ENCODE measurements at places on chromosomes 6 and 20.

- DNase-seq: peak; percentile 96
These were observed 168.5 kb upstream of the ATXN1 start for GRCh38 chr6:16929809-16930208.

DNA sequence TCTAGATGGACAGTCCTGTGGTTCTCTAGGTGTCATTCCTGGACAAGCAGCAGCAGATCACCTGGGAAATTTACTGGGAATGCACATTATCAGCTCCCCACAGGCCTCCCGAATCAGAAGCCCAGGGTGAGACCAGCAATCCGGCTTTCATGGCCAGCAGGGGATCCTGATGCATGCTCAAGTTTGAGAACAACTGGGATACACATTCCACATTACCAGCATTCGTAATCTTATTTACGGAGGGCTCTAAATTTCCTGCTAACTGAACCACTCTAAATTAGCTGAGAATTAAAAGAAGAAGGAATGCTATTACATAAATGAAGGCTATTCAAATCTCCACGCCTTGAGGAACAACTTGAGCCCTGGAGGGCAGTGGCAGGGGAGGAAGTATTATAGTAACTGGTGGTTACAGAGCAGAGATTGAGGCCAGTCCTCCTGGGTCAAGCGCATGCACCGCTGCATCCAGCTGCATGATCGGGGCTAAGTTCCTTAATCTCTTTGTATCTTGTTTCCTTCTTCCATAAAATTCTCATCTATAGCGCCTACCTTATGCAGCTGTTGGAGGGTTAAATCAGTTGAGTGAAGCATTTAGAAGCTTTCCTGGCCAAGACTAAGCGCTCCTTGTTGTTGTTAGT lies 403.7 kb downstream of the CDH26 start:
- DNase-seq: no peak

- DNase-seq: no peak
These were observed 32.0 kb downstream of the KIAA0319 start for GRCh38 chr6:24614043-24614420.

DNA sequence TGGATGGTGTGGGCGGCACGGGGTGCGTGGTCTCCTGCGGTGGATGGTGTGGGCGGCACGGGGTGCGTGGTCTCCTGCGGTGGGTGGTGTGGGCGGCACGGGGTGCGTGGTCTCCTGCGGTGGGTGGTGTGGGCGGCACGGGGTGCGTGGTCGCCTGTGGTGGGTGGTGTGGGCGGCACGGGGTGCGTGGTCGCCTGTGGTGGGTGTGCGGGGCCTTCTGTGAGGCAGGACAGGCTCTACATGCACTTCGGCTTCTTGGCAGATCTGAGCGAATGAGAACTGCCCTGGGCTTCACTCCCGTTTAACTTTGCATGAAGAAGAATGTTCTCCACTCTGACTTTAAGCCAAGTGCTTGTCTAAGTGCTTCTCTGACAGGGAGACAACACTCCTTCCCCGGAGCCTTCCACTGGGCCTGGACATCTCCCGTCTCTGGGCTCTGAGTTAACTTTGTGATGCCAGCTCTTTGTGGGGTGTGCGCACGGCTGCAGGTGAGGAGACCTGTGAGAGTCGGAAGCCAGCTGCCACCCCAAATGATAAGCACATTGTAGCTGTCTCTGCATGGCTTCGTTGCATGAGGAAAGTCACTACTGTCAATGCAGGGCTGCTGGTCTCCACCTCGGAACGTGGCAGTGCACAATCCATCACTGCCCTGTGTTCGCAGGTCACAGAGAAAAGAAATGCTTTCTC lies 244.8 kb downstream of the DLL1 start:
- no peak for DNase-seq

- no peak for DNase-seq
These were observed 39.5 kb upstream of the SIRPA start for GRCh38 chr20:1855690-1856089.

- DNase-seq: peak; percentile 97
These were observed 1.8 kb downstream of the GTPBP2 start for GRCh38 chr6:43627008-43627825.

- no peak for DNase-seq
These were observed 155.2 kb downstream of the SCML4 start for GRCh38 chr6:107668743-107669474.

DNA sequence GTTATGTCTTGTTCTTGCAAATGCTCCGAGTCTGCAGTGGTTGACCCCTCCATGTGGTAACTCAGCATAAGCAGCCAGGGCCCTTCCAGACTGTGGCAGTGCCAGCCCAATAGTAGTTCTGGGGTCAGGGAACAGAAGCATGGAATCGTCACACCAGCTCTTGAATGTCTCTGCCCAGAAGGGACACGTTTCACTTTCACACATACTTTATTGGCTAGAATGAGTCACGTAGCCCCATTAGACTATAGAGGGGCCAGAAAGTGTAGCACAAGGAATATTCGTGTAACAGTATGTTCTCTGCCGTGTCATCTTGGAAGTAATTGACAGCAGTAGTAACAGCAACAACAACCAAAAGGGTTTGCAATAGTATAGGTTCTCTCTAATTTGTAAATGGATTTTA lies 254.7 kb downstream of the FARS2 start:
- DNase-seq: no peak

DNA sequence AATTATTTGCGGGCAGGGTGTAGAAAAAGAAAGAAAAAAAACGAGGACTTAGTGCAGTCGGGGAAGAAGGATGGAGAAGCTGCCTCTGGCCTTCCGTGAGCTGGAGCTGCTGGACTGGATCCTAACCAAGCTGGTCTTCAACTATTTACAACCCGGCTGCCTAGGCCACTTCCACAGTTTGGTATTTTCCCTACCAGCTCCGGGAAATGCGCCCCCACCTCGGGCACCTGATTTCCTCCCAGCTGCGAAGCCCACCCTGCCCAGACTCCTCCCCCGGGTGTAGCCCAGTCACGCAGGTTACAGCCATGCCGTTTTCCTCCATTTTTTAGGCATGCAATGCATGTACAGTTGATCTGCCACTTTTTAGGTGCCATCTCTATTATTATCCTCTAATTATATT lies 21.2 kb downstream of the THEMIS start:
- no peak for DNase-seq

- DNase-seq: peak; percentile 44
These were observed 1.9 kb downstream of the RRBP1 start for GRCh38 chr20:17679941-17680835.

DNA sequence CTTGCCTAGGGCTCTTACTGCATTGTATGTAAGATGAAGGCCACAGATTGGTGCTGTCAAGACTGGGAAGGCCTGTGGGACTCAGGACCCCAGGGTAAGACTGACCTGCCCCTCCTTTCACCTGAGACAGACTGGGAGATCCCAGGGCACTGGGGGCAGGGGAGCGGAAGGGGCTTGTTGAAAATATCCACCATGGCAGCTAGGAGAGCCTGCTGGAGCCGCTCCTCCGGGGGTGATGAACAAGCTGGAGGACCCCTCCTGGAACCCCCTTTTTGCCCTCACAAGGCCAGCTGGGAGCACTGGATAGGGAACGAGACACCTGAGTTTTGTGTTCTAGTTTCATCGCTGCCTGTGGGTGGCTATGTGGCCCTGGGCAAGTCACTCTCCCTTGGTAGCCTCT lies 9.2 kb upstream of the SDCBP2 start:
- no peak for DNase-seq

GRCh38 chr6:30562470-30563425 lies 5.7 kb downstream of the PRR3 start:
- DNase-seq: no peak

DNA sequence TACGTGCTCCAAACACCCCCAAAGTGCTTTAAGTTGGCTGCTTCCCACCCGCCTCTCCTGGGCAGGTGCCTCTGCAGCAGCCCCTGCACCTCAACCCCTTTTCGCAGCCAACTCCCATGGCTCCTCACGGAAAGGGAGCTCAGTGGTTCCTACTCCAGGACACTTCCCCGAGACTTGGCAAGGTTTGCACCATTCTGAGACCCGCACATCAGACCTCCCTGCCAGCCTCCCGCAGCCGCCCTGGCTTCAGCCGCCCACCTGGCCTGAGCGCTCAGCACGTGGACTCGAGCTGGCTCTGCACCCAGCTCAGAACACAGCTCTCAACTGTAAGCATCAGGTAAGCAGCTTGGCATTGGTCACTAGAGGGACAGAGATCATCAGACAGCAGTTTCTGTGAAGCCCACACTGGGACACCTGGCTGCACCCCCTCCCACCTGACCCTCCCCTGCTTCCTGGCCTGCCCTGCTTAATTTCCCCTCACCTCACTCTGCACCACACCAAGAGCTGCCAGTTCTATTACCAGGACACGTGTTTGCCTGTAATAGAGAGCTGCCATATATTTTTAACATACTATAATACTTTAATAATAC lies 28.5 kb downstream of the GMDS start:
- DNase-seq: no peak

DNA sequence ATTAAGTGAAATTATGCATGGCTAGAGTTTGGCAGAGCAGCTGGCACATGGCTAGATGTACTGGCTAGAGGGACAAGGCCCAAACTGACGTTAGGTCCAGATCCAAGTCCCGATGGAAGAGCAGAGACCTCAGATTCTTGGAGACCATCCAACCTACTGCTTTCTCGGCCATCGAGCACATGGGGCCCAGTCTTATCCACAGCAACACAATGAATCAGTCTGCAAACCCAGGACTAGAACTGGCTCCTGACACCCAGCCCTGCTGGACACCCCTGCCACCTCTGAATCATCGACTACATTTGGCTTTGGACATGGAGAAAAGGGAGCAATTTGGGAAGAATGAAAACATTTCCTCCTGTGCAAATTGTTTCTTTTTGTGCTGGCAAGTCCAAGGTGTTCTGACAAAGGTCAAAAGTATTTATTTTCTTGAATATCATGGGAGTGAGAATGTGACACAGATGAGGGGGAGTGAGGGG lies 23.9 kb upstream of the YWHAB start:
- peak; percentile 14 for DNase-seq

- DNase-seq: no peak
These were observed 102.6 kb downstream of the COL21A1 start for GRCh38 chr6:56144538-56145324.

GRCh38 chr6:22706651-22707050 lies 137.3 kb downstream of the HDGFL1 start:
- DNase-seq: no peak

- DNase-seq: no peak
These were observed 225.1 kb upstream of the PMEPA1 start for GRCh38 chr20:57934913-57935312.

DNA sequence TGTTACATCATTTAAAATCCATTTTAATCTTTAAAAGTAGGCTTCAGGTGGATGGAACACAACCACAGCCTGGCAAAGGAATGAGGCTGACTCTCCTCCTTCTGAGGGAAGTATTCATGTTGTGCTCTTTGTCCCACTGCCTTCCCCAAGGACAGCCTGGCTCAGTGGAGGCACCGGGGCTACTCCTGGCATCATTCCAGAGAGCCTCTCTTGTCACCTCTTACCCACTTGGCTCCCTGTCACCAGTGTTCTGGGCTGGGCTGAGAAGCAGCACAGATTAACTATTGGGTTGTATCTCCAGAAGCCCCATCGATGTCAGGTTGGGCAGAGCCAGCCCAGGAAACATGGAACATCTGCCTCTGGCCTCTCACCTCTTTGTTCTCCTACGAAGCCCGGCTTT lies 10.7 kb upstream of the TP53INP2 start:
- no peak for DNase-seq

- no peak for DNase-seq
These were observed 144.0 kb downstream of the THBS2 start for GRCh38 chr6:169109411-169110220.

GRCh38 chr6:101226677-101227135 lies 166.8 kb upstream of the GRIK2 start:
- no peak for DNase-seq

- no peak for DNase-seq
These were observed 348.1 kb downstream of the CDC5L start for GRCh38 chr6:44735630-44735963.

- DNase-seq: no peak
These were observed 592 bp downstream of the LTB start for GRCh38 chr6:31581434-31582229.

DNA sequence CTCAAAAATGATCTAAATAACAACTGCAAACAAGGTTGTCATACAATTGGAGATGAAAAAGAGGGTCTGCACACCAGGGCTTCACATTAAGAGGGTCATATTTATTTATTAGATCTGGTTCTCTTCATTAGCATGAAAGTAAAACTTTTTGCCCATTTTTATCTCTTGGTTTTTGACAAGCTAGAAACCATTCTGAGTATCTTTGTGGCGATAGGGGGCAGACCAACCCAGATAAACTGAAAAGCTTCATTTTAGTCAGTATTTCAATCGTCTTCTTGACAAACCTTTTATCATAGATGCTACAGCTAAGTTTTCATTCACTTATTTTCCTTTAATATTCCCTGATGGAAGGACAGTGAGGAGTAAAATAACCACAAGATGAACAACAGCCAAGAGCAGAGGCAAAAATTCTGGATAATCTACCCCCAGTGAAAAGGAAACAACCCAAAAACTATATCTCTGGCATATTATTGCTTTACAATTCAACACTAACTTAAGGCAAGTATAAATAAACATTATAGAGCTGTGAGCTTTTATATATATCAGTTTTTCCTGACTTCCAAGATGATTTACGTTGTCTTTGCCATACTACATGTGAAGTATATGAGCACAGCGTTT lies 45.2 kb downstream of the THEMIS start:
- DNase-seq: no peak

- DNase-seq: no peak
These were observed 167.9 kb downstream of the HAO1 start for GRCh38 chr20:7772371-7772770.

- no peak for DNase-seq
These were observed 90.6 kb upstream of the FRMD1 start for GRCh38 chr6:168169624-168170023.

- DNase-seq: no peak
These were observed 7.1 kb downstream of the RREB1 start for GRCh38 chr6:7114744-7115458.

DNA sequence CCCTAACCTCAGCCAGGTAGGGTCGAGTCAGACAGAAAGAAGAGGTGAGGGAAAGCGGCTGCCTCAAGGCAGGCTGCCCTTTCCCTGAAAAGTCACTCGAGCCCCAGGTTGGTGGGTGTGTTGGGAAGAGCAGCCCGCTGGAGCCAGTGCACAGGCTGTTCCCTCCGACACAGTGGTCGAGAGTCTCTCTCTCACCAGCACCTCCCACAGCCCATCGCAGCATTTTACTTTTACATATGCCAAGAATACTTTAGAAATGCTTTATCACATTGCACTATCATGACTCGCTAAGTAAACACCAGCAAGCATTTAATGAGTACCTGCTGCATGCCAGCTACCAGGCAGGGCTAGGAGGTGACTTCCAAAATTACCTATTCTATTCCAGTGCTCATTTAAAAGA lies 1.7 kb downstream of the PRPH2 start:
- no peak for DNase-seq

DNA sequence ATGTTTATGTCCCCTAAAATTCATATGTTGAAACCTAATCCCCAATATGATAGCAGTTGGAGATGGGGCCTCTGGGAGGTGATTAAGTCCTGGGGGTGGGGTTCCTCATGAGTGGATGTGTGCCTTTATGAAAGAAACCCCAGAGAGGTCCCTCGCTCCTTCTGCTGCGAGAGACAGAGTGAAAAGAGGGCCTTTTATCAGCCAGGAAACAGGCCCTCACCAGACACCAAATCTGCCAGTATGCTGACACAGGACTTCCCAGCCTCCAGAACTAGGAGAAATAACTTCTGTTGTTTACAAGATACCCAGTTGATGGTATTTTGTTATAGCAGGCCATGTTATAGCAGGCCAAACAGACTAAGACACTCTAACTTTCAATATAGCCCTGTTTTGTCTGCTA lies 100.9 kb upstream of the NFATC2 start:
- no peak for DNase-seq

- DNase-seq: no peak
These were observed 292.6 kb upstream of the SPTLC3 start for GRCh38 chr20:12715991-12716680.

Data from H4 (cell line).